ENCODE measurements at places on chromosomes 6 and 20.

GRCh38 chr6:88698661-88699060, 264.8 kb downstream of the RNGTT start:
- no peak for DNase-seq

DNA sequence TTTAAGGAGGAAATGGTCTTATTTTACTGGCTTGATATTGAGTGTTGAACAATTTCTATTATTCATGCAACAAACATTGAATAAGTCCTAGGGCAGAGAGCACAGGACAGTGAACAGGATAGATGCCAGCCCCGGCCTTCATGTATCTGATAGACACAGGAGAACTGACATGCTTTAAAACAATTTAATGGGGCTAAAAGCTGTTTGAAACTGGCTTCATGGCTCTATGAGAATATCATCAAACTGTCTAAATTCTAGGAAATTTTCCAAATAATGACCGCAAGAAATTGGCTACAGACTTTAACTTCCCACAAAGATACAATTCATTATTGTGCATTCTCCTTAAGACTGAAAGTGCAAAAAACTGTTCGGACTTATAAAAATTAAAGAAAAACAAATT, 69.0 kb downstream of the ID4 start:
- DNase-seq = no peak

DNA sequence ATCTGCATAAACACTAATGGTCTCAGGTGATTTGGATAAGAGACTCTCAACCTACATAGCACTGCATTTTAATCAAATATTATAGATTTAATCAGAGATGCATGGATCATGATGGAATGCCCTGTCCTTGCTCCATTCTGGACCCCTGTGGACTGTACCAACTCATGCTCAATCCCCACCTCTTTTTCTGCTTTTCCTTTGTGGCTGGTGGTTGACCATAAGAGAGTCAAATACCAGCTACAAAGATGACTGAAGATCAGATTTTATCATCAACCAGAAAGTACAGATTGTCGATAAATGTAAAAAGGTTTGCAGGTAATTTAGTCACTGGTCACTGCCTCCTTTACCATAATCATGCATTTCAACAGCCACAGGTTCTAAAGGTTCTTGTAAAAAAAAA, 116.2 kb downstream of the ME1 start:
- DNase-seq = no peak

GRCh38 chr6:119501798-119502483, 152.4 kb upstream of the MAN1A1 start:
- DNase-seq = no peak

DNA sequence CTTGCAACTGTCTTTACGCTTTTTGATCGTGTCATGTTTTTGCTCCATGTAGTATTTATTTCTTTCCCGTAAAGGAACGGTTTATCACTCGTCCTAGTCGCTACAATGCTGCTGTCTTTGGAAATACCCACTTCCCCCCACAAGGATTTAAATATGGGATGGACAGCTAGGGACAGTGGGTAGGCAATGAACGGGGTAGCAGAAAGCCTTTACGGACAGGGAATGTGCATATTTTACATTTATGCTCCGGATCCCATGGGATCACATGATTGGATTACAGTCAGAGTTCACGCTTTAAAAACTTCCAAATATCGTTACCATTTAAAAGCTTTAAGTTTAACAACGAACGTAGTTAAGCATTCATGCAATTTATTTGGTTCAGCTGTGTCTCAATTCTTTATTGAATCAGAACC, 1.2 kb downstream of the HIVEP1 start:
- DNase-seq = no peak

- no peak for DNase-seq
These were observed 12.8 kb downstream of the RGS17 start for GRCh38 chr6:153117986-153118879.
